CD4-positive, alpha-beta T cell treated with Interleukin-17A for 1 hour (primary cell): ENCODE measurements at places on chromosomes 11 and 22.
A peak's percentile ranks its signal among the peaks of the same experiment; 100 is the strongest.

- DNase-seq, result no peak
These were observed 22.1 kb upstream of the UCP3 start for GRCh38 chr11:74030723-74031676.

- DNase-seq, result no peak
These were observed 12.2 kb downstream of the PDE2A start for GRCh38 chr11:72662036-72662435.

- DNase-seq, result no peak
These were observed 7.5 kb downstream of the TMEM151A start for GRCh38 chr11:66299186-66299585.

DNA sequence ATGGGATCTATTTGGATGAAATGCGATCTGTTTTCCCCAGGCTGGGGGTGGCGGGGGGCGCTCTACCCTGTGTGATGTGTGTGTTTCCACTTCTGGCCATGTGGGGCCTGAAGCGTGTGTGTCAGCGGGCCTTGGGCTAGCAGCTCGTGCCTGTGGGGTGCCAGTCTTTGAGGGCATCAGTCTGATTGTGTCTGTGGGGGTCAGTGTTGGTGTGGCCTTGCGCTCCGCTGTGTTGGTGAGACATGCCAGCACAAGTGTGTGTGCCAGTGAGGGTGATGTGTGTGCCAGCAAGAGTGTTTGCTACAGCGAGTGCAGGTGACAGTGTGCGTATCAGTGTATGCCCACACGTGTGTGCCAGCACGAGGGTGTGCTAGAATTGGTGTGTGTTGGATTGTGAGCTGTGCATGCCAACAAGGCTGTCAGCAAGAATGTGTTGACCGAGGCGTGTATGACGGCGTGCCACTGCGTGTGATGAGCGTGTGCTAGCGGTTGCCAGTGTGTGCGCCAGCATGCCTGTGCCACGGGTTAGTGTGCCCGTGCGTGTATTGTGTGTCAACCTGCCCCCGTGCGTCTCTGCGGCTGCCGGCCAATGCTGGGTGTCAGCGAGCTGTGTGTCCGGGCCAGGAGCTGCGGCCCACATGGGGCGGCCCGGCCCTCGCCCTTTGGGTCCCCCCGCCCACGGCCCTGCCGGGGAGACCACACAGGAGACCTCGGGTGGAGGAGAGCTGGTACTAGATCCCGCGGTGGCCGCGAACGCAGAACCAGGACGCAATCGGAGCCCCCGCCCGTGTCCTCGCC, 519 bp downstream of the ARRB1 start:
- peak; percentile 45 for DNase-seq

DNA sequence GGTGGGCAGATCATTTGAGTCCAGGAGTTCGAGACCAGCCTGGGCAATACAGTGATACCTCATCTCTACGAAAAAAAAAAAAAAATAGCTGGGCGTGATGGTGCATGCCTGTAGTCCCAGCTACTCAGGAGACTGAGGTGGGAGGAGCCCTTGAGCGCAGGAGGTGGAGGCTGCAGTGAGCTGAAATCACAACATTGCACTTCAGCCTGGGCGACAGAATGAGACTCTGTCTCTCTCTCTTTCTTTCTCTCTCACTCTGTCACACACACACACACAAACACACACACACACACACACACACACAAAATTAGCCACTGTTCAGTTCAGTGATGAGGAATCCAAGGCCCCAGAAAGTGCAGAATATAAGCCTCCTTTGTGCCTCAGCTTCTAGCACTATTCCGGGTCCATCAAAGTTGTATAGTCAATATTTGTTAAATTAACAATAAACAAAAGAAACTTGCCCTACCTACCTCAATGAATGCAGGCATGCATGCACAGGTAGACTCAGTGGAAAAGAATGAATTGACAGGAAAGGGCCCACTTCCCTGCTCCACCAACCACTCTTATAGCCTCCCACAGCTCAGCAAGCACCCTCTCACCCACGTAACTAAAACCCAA, 3.9 kb upstream of the SMIM35 start:
- no peak for DNase-seq

GRCh38 chr11:19394525-19395016, 153.8 kb upstream of the E2F8 start:
- no peak for DNase-seq

GRCh38 chr11:57777969-57778317, 16.3 kb downstream of the CTNND1 start:
- no peak for DNase-seq
